Glutamatergic neuron (in vitro differentiated cells): ENCODE measurements at places on chromosomes 2 and 18. TPM values are rescaled to one million over a fixed set of nuclear protein-coding genes. Genes with fewer than 3 reads are reported as not detected.

DNA sequence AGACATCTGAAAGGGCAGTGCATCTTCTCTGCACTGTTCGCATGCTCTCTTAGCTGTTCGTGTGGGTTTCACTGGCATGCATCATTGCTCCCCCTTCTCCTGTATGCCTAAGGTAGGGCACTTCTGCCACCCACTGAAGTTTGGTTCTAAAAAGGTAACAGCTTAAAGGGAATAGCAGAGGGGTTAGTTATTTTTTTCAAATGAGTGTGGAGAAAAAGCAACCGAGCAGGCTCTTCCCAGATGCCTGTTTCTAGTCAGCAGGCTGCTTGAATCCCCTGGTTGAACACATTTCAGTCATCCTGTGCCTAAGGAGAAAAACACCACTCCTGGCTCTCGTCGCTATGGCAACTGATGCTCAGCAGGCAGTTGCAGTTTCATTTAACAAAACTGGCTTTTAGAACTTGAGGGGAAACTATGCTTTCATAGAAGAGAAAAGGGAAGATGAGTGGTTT is 69.8 kb upstream of the GALNT3 start:
- peak; percentile 19 for DNase-seq
- peak overlapping the region; percentile 18 for H3K4me3 ChIP-seq
- peak overlapping the region; percentile 30 for H3K27ac ChIP-seq

DNA sequence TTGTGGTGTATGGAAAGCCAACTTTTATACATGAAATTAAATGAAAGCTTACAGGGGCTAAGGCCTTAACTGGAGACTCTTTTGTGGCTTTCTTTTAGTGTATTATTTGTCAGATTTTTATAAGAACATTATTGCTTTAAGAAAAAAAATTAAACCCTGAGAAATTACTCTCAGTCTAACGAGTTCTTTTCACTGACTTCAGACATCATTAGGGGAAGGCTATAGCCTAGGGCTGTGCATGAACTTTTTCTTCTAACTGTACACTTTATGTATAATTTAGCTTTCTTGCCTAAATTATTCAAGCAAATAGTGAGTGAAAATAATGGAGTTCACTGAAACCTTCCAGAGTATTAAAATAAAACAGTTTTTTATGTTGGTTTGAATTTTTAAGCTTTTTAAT is 151.1 kb upstream of the MEIS1 start:
- no peaks in the 10 kb centered on the region for H3K27me3 ChIP-seq
- H3K4me1 ChIP-seq: no peaks in the 10 kb centered on the region
- no peak for DNase-seq
- H3K4me3 ChIP-seq: no peak overlapping the region
- H3K27ac ChIP-seq: no peak overlapping the region

GRCh38 chr2:62660087-62660486 is 45.4 kb upstream of the EHBP1 start:
- peaks cover 6% of the 10 kb centered on the region for H3K4me1 ChIP-seq
- H3K4me3 ChIP-seq: no peak overlapping the region
- H3K36me3 ChIP-seq: no peaks in the 10 kb centered on the region
- DNase-seq: no peak

DPP4 gene
- total RNA-seq: 0.20 TPM

- DNase-seq: no peak
- peaks cover 30% of the 10 kb centered on the region for H3K4me1 ChIP-seq
- H3K4me3 ChIP-seq: no peak overlapping the region
- H3K36me3 ChIP-seq: peaks cover 7% of the 10 kb centered on the region
These were observed 66.6 kb downstream of the DIS3L2 start for GRCh38 chr2:232028071-232028470.

DNA sequence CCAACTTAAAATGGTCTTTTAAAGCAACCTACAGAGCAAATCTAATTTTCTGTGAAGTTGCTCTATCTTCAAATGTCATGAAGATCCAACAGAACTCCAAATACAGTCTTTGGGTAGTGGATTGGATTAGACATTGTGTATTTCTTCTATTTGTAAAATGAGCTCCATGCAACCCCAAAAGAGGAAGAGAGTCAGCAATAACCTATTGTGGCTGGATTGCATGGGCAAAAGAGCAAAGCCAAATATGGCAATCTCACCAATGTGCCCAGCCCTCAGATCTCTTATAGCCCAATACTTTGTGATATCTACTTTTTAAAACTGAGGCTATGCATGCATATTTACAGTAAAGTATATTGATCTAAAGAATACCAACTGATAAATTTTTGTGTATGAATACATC is 146.3 kb downstream of the TXNL1 start:
- no peak overlapping the region for H3K4me3 ChIP-seq
- H3K27ac ChIP-seq: no peak overlapping the region
- no peaks in the 10 kb centered on the region for H3K4me1 ChIP-seq
- no peaks in the 10 kb centered on the region for H3K27me3 ChIP-seq
- no peaks in the 10 kb centered on the region for H3K36me3 ChIP-seq
- no peak for DNase-seq

DNA sequence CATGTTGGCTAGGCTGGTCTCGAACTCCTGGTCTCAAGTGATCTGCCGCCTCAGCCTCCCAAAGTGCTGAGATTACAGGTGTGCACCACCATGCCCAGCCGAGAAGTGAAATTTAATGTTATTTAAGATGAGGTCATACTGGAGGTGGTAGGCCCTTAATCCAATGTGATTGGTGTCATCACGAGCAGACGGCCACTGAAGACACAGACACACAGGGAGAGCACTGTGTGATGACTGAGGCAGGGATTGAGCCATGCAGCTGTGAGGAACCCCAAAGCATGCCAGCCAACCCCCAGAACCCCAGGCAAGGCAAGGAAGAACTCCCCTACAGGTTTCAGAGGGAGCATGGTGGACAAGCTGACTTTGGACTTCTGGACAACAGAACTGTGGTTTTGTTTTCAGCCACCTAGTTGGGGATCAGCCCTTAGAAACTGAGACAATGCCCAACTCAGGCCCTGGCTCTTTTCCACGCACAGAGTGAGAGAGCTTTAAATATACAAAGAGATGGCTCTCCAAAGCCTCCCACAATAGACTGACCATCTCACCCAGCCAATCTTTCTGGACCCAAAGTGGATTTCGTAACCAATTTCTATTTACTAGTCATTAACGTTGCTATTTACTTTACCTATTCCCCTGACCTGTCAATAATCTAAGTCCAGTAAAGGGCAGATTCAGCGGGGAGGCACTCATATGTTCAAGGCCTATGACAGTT is 34.2 kb downstream of the TBC1D8 start:
- no peaks in the 10 kb centered on the region for H3K36me3 ChIP-seq
- peaks cover under 1% of the 10 kb centered on the region for H3K27me3 ChIP-seq
- no peak overlapping the region for H3K27ac ChIP-seq
- no peak for DNase-seq
- no peak overlapping the region for H3K4me3 ChIP-seq

DNA sequence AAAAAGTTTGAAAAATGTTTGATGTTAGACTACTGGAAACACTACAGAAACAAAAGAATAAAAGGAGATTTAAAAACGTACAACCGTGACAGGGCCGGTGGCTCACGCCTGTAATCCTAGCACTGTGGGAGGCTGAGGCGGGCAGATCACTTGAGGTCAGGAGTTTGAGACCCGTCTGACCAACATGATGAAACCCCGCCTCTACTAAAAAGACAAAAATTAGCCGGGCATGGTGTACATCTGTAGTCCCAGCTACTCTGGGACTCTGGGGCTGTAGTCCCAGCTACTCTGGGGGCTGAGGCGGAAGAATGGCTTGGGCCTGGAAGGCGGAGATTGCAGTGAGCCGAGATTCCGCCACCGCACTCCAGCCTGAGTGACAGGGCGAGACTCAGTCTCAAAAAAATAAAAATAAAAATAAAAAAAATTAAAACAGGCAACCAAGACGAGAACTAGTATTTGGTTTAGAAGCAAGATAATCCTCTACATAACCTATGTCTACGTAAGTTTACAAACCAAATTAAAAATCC is 5.8 kb downstream of the SP3 start:
- no peak for DNase-seq
- H3K27me3 ChIP-seq: peaks cover 2% of the 10 kb centered on the region
- H3K27ac ChIP-seq: no peak overlapping the region
- no peaks in the 10 kb centered on the region for H3K36me3 ChIP-seq
- H3K4me3 ChIP-seq: peak overlapping the region; percentile 66
- peaks cover 22% of the 10 kb centered on the region for H3K4me1 ChIP-seq

CPS1 gene
- total RNA-seq: 31.1 TPM

GRCh38 chr2:99918389-99918788 is 224.0 kb downstream of the AFF3 start:
- peaks cover 2% of the 10 kb centered on the region for H3K27me3 ChIP-seq
- H3K4me1 ChIP-seq: no peaks in the 10 kb centered on the region
- no peak overlapping the region for H3K27ac ChIP-seq
- no peak for DNase-seq

SS18 gene
- 88.9 TPM for total RNA-seq

MITD1 gene
- total RNA-seq: 18.6 TPM

- no peaks in the 10 kb centered on the region for H3K36me3 ChIP-seq
- H3K27ac ChIP-seq: no peak overlapping the region
- no peak for DNase-seq
- H3K4me3 ChIP-seq: no peak overlapping the region
- H3K27me3 ChIP-seq: no peaks in the 10 kb centered on the region
These were observed 27.9 kb downstream of the PUM2 start for GRCh38 chr2:20322527-20323300.

DNA sequence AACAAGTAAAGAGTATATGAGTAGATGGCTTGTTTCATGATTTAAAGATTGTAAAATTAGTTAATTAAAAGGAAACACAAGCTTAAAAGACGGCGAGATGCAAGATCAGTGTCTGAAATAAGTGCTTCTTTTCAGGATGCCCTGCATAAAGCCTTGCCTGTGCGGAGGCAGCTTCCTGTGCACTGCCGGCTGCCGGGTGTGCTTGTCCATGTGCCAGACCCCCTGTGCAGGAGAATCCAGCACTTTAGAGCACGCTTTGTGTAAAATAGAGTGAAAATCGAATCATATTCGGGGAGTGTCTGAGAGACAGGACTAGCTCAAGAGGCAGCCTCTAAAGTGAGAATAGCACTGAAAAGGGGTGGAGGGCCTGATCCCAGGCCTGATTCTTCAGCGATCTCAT is 154.7 kb downstream of the CHST9 start:
- H3K27ac ChIP-seq: no peak overlapping the region
- H3K4me3 ChIP-seq: no peak overlapping the region
- no peaks in the 10 kb centered on the region for H3K4me1 ChIP-seq
- no peaks in the 10 kb centered on the region for H3K36me3 ChIP-seq

- H3K27ac ChIP-seq: no peak overlapping the region
- peaks cover 2% of the 10 kb centered on the region for H3K4me1 ChIP-seq
- no peaks in the 10 kb centered on the region for H3K27me3 ChIP-seq
- H3K4me3 ChIP-seq: no peak overlapping the region
- H3K36me3 ChIP-seq: no peaks in the 10 kb centered on the region
- DNase-seq: no peak
These were observed 81.2 kb upstream of the MAPRE2 start for GRCh38 chr18:34959989-34960388.

CSRNP3 gene
- total RNA-seq: 23.0 TPM

GRCh38 chr2:136051001-136051724 is 65.7 kb upstream of the DARS1 start:
- H3K36me3 ChIP-seq: no peaks in the 10 kb centered on the region
- H3K27me3 ChIP-seq: no peaks in the 10 kb centered on the region
- H3K4me1 ChIP-seq: peaks cover 2% of the 10 kb centered on the region
- H3K4me3 ChIP-seq: no peak overlapping the region
- no peak for DNase-seq
- H3K27ac ChIP-seq: no peak overlapping the region

GRCh38 chr2:137118140-137118539 is 352.8 kb downstream of the THSD7B start:
- no peak overlapping the region for H3K4me3 ChIP-seq
- no peaks in the 10 kb centered on the region for H3K36me3 ChIP-seq
- no peak for DNase-seq
- peaks cover 4% of the 10 kb centered on the region for H3K4me1 ChIP-seq
- no peak overlapping the region for H3K27ac ChIP-seq
- H3K27me3 ChIP-seq: peaks cover 2% of the 10 kb centered on the region

ADCY3 gene
- 76.2 TPM for total RNA-seq

TMEM247 gene
- total RNA-seq: not detected

XDH gene
- 1.3 TPM for total RNA-seq

GRCh38 chr18:11851806-11852337 is 659 bp downstream of the CHMP1B start:
- peak overlapping the region; percentile 100 for H3K27ac ChIP-seq
- H3K36me3 ChIP-seq: no peaks in the 10 kb centered on the region
- peak; percentile 58 for DNase-seq
- H3K4me1 ChIP-seq: peaks cover 18% of the 10 kb centered on the region
- H3K4me3 ChIP-seq: peak overlapping the region; percentile 97

GRCh38 chr2:40716879-40717278 is 265.0 kb upstream of the SLC8A1 start:
- H3K27me3 ChIP-seq: no peaks in the 10 kb centered on the region
- H3K27ac ChIP-seq: no peak overlapping the region
- DNase-seq: no peak
- no peak overlapping the region for H3K4me3 ChIP-seq
- H3K36me3 ChIP-seq: no peaks in the 10 kb centered on the region

- no peaks in the 10 kb centered on the region for H3K36me3 ChIP-seq
- no peaks in the 10 kb centered on the region for H3K4me1 ChIP-seq
- no peaks in the 10 kb centered on the region for H3K27me3 ChIP-seq
- DNase-seq: no peak
- H3K27ac ChIP-seq: no peak overlapping the region
These were observed 267.4 kb upstream of the KLHL14 start for GRCh38 chr18:33040213-33040612.

DNA sequence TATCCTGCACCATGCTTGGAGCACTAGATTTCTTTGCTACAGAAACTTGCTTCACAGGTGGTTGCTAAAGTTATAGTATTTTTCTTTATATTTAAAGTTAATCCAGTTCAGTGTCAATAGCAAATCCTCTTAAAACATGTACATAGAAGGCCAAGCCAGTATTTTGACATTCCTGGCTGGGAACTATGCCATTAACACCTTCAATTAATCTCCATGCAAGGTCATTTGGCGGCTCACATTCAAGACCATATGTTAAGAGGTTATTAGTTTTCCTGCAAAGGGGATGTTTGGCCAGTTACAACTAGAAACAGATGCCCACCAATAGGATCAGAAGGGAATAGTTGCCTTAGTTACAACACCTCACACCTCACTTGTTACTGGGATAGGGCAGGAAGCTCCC is 261.3 kb upstream of the MEIS1 start:
- H3K4me3 ChIP-seq: no peak overlapping the region
- DNase-seq: no peak
- peaks cover 5% of the 10 kb centered on the region for H3K4me1 ChIP-seq
- no peaks in the 10 kb centered on the region for H3K27me3 ChIP-seq
- no peak overlapping the region for H3K27ac ChIP-seq
